ENCODE measurements at places on chromosomes 11 and 22.

DNA sequence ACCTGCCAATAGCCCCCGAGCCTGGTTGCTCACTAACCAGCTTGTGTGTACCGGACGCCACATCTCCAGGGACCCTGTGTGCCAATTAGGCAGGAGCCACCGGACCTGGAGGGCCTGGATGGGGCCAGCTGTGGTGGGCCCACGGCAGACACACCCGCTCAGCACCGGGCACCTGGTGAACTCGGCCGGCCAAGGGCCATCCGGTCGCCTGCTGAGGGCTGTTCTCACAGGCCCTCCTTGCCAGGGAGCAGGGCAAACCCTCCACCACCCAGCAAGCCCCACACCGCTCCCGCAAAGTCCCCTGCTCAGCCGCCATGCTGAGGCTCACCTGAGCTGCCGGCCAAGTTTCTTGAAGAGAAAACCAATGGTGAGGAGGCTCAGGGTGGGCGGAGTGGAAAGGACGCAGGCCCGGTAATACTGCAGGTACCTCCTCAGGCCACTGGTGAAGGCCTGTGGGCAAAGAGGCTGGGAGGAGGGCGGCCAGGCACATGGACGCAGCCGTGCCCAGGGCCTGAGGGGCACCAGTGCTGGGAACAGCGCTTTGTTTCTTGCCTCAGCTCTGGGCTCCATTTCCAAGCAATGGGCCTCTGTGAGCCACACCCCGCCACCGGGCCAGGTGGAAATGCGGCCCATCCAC, 17.1 kb downstream of the TUBGCP6 start:
- DNase-seq, result no peak

- no peak for DNase-seq
Measured at GRCh38 chr11:96390488-96390792, 627 bp downstream of the JRKL start.

DNA sequence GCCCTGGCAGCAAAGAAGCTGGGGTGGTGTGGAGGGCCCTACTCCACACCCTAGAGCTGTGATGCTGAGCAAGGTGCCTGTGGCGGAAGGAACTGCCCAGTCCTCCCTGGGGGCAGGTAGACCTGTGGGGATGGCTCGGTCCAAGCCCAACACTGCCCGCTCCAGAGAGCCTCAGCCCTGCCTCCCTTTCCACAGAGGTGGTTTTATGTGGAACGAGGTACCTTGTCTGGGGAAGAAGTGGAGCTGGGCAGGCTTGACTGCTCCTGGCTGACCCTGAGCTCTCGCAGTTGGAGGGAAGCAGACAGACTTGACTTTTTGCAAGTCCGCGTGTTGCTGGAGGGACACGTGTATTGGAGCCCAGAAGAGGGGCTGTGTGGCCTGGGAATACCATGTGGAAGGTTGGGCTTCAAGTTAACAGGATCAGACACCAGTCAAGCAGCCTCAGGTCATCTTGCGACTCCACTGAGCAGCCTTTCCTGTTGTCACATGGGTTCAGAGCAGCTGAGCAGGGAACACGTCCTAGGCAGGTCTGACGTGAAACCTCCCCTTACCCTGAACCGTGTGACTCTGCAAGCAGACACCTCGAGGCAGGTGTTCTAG, 117.7 kb downstream of the CACNA1I start:
- DNase-seq, result no peak

GRCh38 chr22:23715806-23716375, 25.1 kb downstream of the RGL4 start:
- DNase-seq, result no peak

DNA sequence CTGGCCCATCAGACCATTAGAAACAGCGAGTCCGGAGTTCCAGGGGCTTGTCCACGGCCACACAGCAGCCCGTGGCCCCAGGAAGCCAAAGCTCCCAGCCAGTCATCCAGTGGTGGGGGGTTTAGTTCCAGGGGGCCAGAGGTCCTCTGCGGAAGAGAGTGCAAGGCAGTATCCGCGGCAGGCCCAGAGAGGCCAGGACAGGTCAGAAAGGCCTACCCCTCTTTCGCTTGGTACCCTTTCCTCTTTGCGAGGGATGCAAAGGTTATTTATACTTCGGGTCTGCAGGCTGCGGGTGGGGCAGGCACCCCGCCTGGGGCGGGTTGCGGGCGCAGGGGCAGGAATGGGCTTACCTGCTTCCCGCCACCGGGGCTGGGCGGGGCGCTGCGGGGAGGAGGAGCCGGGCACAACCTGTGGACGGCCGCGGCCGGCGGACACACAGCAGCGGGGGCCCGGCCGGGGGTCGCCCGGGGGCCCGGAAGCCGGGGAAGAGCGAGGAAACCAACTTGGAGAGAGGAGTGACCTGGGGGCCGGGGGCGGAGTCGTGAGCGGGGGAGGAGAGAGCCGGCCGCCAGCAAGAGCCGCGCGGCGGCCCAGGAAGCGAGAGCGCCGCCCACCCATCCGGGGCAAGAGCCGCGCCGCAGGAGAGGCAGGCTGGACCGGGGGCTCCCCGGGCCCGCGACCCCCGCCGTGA, at the start of gene SH3BP1:
TSS of gene SH3BP1 (plus strand) at position 600 of the 691 bp plus-strand sequence. CDS start 119 bp downstream, outside the sequence.
- DNase-seq, result no peak

DNA sequence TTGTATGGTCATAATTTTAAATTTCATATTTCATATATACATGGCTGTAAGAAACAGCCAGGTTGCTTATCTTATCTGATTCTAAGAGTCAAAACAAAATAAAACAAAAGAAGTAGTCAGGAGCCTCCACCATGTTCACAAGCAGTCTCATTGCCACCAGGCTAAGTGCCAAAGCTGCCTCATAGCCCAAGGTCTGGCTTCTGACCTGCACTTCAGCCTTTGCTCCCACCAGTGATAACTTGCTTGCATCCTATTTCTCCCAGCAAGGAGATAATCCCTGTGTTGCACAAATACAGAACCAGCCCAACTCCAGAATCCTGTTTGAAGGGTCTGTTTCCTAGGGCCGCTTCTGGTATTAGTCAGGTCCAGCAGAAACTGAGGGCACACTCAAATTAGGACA, 53.9 kb upstream of the TSKU start:
- DNase-seq, result no peak

DNA sequence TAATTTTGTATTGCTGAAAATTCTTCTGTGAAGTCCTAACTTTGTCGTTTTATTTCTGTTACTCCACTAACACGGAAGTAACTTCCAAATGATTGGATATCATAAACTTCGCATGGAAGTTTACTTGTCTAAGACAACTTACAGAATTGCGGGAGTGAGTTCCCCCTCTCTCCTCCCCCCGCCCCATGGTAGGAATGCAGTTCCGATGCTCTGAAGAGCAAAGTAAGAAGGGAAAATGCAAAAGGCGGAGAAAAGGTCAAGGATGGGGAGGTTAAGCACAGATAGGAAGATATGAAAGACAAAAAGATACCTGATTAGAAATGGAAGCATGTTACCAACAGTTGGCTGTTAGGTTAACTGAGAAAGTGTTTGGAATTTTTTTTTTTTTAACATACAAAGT, 1.3 kb downstream of the EIF3M start:
- DNase-seq, result no peak

GRCh38 chr22:44668190-44668885, 33.7 kb upstream of the PRR5 start:
- DNase-seq, result no peak

DNA sequence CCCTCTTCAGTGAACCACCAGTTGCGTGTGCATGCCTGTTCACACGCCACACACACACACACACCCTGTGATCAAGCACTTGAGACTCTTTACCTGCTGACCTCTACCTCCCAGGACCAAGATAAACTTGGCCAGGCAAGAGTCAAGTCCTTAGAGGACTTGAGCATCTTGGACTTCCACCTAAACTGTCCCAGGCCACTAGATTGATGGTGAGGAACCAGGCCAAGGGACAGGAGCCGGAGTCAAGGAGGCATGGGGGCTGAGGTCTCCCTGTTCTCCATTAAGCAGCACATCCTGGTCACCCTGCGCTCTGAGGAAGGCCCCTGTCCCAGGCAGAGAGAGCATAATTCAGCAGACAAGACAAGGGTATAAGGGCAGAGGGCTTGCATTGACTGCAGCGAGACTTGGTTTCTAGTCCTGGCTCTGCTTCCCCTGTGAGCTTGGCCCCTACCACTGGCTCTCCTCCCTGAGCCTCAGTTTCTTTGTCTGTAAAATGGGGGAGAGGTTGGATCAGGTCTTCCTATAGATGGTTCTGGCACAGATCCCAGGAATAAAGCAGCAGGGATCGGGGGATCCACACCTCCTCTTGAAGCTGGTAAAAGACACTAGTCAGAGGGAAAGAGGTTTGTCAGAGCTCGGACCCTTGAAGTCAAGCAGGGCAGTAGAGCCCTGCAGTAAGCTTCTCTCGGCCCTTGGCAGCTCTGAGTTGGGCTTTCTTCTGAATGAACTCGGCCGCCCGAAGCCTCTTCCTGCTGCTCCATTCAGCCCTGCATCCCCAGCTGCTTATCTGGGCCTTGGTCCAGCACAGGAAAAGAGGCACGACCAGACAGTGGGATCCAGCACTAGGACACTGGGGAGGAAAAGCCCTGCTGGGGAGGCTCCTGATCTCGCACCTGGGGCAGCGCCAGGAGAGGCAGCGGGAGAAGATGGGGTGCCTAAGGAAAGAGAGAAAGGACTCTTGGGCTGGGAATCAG, 2.0 kb downstream of the CREB3L1 start:
- DNase-seq, result no peak

- no peak for DNase-seq
Measured at GRCh38 chr11:76510060-76511047, 65.5 kb downstream of the EMSY start.

- no peak for DNase-seq
Measured at GRCh38 chr22:31585161-31585859, 76.7 kb downstream of the PISD start.

- DNase-seq, result no peak
Measured at GRCh38 chr22:46761539-46762237, 762 bp upstream of the TBC1D22A start.

DNA sequence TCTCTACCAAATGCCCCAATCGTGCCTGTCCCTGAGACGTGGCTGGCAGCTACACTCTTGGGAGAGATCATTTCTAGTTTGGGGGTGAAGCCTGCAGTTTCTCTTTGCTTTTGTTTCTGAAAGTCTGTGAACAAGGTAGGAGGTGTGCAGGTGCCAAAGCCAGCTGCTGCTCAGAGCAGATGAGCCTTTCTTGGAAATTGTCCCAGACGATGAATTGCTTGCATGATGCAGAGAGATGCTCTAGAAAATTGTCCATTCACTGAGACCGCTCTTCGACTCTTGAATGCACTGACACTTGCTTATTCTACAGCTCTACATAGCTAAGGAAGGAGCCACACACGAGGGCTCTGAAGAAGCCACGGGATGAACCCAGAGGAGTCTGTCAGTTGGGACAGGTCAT, 225.6 kb upstream of the E2F8 start:
- peak; percentile 1 for DNase-seq

DNA sequence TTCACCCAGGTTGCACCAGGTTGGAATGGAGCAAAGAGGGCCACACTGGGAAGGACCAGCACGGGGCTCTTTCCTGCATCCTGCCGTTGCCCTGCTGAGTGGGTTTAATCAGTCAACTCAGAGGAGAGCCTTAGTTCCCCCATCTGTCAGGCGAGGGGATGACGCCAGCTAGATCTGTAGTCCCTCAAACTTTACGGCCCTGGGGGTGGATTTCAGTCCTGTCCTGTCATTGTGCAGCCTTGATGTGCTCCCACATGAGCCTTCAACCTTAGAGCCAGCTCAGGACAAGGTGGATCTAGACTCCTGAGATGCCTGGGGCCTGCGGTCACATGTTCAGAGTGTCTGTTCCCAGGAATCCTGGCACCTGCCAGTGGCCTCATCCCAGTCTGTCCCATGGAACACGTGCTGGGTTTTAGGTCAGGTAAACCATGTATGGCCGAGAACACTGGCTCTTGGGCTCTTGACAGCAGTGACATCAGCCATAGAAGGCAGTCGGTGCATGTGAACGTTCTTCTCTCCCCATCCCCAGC, 104.3 kb downstream of the BCR start:
- no peak for DNase-seq

DNA sequence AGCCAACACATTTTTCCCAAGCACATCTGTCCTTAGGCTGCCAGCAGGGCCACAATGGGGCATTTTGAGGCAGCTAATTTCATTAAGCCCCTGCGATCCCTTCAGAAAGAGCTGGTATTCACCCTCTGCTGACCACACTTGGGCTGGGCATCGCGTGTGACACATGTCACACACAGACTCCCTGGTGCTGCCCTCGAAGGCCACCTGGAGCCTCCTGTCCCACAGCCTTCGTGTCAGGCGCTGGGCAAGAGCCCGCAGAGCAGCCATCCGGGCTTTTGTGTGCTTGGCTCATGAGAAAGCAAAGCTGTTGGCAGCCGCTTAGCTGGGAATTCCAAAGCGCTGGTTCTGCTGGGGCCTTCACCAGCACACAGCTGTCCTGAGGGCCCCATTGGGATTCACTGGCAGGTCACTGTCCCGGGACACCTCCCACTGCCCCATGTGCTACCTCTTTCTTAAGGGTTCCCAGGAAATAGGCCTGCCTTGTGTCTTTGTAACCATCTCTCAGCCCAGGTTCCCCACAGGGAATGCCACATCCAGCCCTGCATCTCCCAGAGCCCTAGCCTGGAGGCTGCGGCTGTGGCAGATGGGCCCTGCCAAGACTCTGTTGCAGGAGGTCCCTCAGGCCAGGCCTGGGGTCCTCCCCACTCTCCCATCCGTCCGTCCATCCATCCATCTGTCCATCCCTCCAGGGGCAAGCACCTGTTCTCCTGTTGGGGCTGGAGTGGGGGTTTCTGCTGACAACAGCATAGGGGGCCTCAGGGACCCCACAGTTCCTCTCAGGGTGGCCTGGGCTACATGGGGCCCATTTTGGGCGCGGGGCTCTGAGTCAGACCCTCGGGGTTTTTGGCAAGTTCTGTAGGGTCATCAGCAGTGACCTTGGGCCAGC, 4.9 kb downstream of the CLDN5 start:
- no peak for DNase-seq

GRCh38 chr11:85699957-85700741, 14.2 kb upstream of the CCDC89 start:
- no peak for DNase-seq

GRCh38 chr11:13271060-13271693, 6.4 kb upstream of the BMAL1 start:
- DNase-seq, result no peak

DNA sequence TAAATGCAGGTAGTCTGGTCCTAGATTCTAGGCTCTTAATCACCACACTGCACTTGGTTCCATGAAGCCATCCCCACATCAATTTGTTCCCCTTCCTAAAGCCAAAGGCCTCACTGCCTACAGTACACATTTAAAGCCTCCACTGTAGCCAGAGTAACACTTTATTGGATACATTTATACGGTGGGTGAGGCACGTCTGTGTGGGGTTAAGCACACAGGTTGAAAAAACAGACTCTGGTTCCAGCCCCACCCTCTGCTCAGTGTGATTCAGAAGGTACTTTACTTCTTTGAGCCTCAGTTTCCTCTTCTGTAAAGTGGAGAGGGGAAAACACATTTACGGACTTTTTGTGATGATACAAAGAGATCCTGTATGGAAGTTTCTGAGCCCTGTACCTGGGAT, 22.5 kb downstream of the DSCAML1 start:
- no peak for DNase-seq

- DNase-seq, result no peak
Measured at GRCh38 chr11:30423886-30424285, 101.0 kb downstream of the ARL14EP start.

Data from NCI-H1436 treated with DMSO at 0.1 percent for 48 hours (cell line).